Pancreas (tissue), 10 donors: ENCODE measurements at places on chromosomes 6 and 20. TPM values are rescaled to one million over a fixed set of nuclear protein-coding genes. Genes with fewer than 3 reads are reported as not detected.
A peak's percentile ranks its signal among the peaks of the same experiment; 100 is the strongest.

- no peaks in the 10 kb centered on the region for H3K4me1 ChIP-seq
- no peak overlapping the region for H3K27ac ChIP-seq
- H3K36me3 ChIP-seq, result no peaks in the 10 kb centered on the region
- no peak for DNase-seq
- H3K4me3 ChIP-seq, result no peak overlapping the region
These were observed 194.4 kb downstream of the BMP7 start for GRCh38 chr20:57071954-57072583.

The VTA1 gene
- total RNA-seq, result 9.9 TPM

The GID8 gene
- total RNA-seq, result 16.8 TPM

DNA sequence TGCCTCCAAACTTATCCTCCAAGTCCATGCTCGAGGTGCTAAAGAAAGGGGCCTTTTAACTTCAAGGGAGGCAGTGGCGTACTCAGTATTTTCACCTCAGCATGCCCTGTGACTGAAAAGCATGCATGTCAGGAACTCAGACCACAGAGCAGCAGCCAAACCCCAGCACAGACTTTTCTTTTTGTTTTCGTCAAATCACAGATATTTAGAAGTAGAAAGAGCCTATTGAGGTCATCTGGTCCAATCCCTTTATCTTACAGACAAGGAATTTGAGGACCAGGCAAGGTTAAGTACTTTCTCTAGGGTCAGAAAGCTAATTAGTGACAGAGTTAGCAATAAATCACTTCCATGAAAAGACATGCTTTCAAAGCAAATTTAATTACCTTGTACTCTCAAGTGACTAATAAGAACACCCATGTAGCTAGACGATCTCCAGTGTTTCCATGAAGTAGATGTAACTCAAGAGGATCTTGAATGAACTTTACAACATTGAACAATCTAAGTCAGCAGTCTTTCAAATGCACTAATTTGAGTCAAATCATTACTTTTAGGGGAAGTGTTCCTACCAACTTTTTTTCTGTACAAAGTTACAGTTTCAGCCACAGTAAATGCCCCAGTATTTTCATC is 35.9 kb downstream of the MOXD1 start:
- H3K36me3 ChIP-seq, result no peaks in the 10 kb centered on the region
- DNase-seq, result no peak
- no peaks in the 10 kb centered on the region for H3K4me1 ChIP-seq
- peaks cover 3% of the 10 kb centered on the region for H3K27me3 ChIP-seq
- H3K4me3 ChIP-seq, result no peak overlapping the region
- no peak overlapping the region for H3K27ac ChIP-seq

GRCh38 chr6:134170844-134171243 is 118.4 kb upstream of the SLC2A12 start:
- H3K27me3 ChIP-seq, result no peaks in the 10 kb centered on the region
- peaks cover 48% of the 10 kb centered on the region for H3K36me3 ChIP-seq
- H3K4me3 ChIP-seq, result peak overlapping the region; percentile 97
- no peak for DNase-seq

GRCh38 chr6:37860226-37860839 is 40.8 kb downstream of the ZFAND3 start:
- no peaks in the 10 kb centered on the region for H3K36me3 ChIP-seq
- H3K27ac ChIP-seq, result no peak overlapping the region
- H3K4me3 ChIP-seq, result no peak overlapping the region
- peaks cover 3% of the 10 kb centered on the region for H3K4me1 ChIP-seq
- no peak for DNase-seq

The SAMD5 gene
- 0.63 TPM for total RNA-seq

GRCh38 chr20:62430311-62430853 is 3.0 kb upstream of the RBBP8NL start:
- no peak overlapping the region for H3K27ac ChIP-seq
- H3K27me3 ChIP-seq, result no peaks in the 10 kb centered on the region
- H3K36me3 ChIP-seq, result no peaks in the 10 kb centered on the region
- H3K4me3 ChIP-seq, result no peak overlapping the region
- no peak for DNase-seq

The CPNE5 gene
- 1.5 TPM for total RNA-seq

The BHLHE23 gene
- total RNA-seq, result not detected

- no peaks in the 10 kb centered on the region for H3K27me3 ChIP-seq
- H3K4me1 ChIP-seq, result no peaks in the 10 kb centered on the region
- H3K4me3 ChIP-seq, result no peak overlapping the region
- DNase-seq, result peak; percentile 25
- H3K27ac ChIP-seq, result no peak overlapping the region
These were observed 22.0 kb downstream of the ERGIC3 start for GRCh38 chr20:35563834-35564233.

The PRRT1 gene
- 0.32 TPM for total RNA-seq

DNA sequence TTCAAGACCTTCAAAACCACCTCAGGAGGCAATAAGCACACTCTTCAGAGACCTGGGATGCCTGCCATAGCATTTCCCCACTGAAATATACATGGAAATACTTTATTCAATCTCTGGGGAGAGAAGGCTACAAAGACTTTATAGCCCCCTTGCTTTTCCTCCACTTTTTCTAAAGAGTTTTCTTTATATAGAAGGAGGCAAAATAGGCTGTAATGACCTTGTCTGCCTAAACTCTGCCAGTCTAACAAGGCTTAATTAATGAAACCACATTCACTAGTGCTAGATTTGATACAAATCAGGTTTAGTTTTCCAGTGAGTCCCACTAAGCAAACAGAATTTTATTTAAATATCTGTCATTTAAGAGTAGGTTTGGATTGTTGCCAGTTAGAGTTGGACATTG is 114.9 kb downstream of the ADGRG6 start:
- no peak overlapping the region for H3K4me3 ChIP-seq
- H3K27me3 ChIP-seq, result no peaks in the 10 kb centered on the region

GRCh38 chr6:9066726-9067125 is 631.4 kb upstream of the SLC35B3 start:
- DNase-seq, result no peak
- H3K4me1 ChIP-seq, result no peaks in the 10 kb centered on the region
- H3K27ac ChIP-seq, result no peak overlapping the region
- no peaks in the 10 kb centered on the region for H3K27me3 ChIP-seq
- H3K36me3 ChIP-seq, result no peaks in the 10 kb centered on the region

The BTN2A1 gene
- total RNA-seq, result 7.1 TPM

GRCh38 chr20:36384022-36384619 is 78.0 kb downstream of the DLGAP4 start:
- DNase-seq, result no peak
- no peak overlapping the region for H3K27ac ChIP-seq
- no peak overlapping the region for H3K4me3 ChIP-seq

DNA sequence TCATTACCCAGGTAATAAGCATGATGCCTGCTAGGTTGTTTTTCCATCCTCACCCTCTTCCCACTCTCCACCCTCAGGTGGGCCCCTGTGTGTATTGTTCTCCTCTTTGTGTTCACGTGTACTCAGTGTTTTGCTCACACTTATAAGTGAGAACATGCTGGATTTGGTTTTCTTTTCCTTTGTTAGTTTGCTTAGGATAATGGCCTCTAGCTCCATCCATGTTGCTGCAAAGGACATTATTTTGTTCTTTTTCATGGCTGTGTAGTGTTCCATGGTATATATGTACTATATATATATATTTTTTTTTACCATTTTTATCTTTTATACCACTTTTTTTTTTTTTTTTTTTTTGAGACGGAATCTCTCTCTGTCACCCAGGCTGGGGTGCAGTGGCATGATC is 71.9 kb downstream of the RSPH3 start:
- no peaks in the 10 kb centered on the region for H3K36me3 ChIP-seq
- no peak overlapping the region for H3K4me3 ChIP-seq
- no peaks in the 10 kb centered on the region for H3K27me3 ChIP-seq
- H3K4me1 ChIP-seq, result no peaks in the 10 kb centered on the region
- no peak overlapping the region for H3K27ac ChIP-seq
